ENCODE measurements at places on chromosomes 1 and 21.
A peak's percentile ranks its signal among the peaks of the same experiment; 100 is the strongest.

GRCh38 chr1:199010492-199010891 is 371.7 kb downstream of the PTPRC start:
- DNase-seq, result no peak

DNA sequence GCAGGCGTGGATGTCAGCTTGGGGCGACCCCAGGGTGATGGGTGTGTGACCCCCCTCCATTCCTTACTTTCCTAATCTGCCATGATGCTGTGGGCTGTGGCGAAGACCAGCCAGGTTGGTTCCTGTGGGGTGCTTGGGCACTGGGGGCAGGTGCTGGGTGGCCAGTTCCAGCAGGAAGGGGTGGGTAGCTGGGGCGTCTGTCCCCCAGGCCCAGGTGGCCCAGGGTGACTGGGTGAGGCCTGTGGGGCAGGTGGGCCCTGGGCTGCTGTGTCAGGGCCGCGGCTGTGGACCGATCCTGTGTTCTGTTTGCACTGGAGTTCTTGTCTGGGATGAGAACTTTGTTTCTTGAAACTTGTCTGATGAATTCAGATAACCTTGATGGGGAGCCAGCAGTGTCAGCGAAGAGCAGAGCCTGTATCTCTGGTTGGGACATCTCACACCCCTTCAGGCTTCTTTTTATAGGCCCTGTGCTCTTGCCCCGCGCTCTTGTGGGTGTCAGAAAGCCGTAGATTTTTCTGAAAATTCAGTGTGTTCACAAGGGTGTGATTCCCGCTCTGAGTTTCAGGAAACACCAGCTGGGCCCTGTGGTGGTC is 3.7 kb downstream of the PRKCZ start:
- no peak for DNase-seq

DNA sequence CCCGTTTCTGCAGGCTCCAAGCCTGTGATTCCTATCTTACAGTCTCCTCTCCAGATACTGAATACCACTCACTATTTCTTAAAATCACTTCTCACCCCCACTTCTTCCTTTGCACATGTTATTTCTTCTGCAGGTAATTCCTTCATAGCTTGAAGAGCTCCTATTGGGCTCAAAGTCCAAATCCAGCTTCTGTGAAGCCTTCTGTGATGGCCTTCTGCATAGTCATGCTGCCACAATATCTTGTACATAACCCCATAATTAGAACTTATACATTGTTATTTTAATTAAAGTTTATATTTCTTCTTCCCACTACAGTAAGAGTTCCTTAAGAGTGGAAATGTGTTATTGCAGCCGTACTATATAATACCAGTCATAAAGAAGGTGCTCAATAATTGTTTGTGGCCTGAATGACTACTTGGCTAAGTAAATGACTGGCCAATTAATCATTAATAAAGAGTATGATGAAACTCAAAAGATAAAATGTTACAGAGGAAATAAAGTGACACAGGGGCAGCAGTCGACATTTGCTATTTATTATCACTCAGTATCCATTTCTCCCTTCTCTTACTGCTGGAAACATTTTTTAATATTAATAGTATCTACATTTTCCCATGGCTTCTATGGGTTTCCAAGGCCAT is 886.6 kb downstream of the TTLL7 start:
- DNase-seq, result no peak

- DNase-seq, result peak; percentile 44
Measured at GRCh38 chr21:17612023-17612564, 607 bp downstream of the BTG3 start.

DNA sequence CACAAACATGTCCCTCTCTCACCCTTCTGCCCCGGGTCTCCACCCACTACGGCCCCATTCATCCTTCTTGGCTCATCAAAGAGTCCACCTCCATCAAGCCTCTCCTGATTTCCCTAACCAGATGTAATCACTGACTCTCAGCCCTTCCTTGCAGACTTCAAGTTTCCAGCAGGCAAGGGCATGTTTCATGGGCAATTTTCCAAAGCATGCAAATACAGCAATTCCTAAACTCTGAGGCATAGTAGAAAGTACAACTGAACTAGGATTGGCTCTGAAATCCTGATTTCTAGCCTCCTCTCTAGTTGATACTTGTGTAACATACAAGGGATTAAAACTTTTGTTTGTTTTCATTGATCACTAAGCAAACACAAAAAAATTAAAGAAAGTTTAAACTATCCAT is 109.1 kb upstream of the GADD45A start:
- DNase-seq, result peak; percentile 87

GRCh38 chr21:40595806-40596205 is 251.2 kb downstream of the DSCAM start:
- DNase-seq, result no peak

DNA sequence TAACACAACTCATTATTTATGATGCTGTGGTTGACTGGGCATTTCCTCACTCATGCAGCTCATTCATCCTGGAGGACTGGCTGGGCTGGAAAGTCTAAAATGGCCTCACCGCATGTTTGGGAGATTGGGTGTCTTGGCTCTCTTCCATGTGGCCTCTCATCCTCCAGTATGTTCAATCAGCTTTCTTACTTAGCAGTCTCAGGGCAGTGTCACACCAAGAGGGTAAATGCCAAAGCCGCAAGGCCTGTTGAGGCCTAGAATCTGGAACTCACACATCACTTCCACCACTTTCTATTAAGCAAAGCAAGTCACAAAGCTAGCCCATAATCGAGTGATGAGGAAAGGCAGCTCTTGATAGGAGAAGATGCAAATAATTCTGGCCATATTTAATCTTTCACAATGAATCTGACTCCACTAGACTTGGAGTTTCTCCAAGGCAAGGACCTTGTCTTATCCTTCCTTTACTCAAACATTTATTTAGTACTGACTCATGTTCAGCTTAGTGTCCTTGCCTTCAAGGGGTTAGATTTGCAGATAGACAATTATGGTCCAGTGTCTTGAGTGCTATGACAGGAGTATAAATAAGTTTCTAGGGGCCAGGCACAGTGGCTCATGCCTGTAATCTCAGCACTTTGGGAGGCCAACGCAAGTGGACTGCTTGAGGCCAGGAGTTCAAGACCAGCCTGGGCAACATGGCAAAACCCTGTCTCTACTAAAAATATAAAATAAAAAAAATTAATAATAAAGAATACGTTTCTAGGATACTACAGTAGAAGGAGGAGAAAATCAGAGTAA is 45.1 kb downstream of the TMEM53 start:
- peak; percentile 98 for DNase-seq

GRCh38 chr1:63968663-63969440 is 195.0 kb downstream of the ROR1 start:
- DNase-seq, result peak; percentile 85

DNA sequence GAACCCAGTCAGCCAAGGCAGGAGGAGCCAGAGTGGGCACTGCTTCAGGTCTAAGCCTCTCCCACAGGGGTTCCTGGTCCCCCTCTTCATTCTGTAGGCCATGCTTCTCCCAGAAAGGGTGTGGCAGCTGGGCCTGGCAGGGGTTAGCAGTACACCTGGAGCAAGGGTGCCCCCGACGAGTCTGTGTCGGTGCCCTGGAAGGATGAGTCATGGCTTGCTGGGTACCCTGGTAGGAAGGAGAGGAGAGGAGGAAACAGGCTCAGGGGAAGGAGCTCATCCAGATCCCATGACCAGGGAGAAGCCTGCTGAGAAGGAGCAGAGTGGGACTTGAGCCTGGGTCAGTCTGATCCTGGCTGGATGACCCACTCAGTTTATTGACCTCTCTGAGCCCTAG is 10.3 kb downstream of the KDF1 start:
- peak; percentile 23 for DNase-seq
